ENCODE measurements at places on chromosomes 3 and 15.

DNA sequence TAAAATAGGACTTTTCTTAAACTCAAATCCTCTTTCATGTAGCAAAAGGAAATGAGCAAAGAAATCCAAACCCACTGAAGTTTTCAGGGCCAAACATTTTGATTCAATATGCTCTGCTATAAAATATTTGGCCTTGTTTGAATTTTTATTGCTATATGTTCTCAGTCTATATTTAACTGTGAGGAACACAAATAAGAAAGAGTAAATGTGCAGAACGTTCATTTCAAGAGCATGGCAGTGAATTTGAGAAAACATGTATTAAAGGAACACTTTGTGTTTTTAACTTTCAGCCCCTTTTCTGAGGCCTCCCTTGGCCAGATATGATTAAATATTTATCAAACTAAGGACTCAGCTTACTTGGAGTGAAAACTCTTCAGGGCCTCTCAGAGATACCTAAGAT, 124.7 kb upstream of the CCNL1 start:
- DNase-seq, result no peak

- DNase-seq, result no peak
These were observed 2.8 kb downstream of the MAP4 start for GRCh38 chr3:48013288-48013980.

- DNase-seq, result no peak
These were observed 190.3 kb downstream of the SATB1 start for GRCh38 chr3:18234717-18235335.

DNA sequence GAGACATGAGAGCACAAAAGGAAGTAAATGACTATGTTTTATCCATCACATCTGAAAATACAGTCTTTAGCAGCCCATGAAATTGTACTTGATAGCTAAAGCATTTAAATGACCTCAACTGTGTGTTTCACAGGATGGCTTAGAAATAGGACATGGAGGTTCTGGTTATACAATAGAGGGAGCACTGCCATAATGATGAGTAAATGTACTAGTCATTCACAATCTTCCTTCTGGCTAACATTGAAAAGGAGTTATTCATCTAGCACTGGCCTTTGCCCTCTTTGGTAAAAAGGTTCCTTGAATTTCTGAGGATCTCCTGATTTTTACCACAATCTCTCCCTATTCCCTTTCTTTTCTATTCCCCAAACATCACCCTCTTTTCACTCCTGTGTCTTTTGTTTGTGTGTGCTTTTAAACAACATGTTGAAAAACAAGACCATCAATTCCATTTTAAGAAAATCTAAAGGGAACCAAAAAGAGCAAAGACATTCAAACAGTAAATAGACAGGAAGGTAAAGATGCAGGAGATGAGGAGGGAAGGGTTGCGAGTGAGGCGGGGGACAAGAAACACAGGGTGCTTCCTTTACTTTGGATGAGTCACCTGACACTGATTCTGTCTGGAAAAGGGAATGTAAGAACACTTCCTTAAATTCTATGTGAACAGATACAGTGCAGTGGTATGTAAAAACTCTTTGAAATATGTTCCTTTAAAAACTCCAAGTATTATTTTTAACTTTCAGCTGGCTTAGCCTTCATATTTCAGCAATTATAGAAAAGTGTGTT, 619.0 kb downstream of the MECOM start:
- DNase-seq, result no peak

DNA sequence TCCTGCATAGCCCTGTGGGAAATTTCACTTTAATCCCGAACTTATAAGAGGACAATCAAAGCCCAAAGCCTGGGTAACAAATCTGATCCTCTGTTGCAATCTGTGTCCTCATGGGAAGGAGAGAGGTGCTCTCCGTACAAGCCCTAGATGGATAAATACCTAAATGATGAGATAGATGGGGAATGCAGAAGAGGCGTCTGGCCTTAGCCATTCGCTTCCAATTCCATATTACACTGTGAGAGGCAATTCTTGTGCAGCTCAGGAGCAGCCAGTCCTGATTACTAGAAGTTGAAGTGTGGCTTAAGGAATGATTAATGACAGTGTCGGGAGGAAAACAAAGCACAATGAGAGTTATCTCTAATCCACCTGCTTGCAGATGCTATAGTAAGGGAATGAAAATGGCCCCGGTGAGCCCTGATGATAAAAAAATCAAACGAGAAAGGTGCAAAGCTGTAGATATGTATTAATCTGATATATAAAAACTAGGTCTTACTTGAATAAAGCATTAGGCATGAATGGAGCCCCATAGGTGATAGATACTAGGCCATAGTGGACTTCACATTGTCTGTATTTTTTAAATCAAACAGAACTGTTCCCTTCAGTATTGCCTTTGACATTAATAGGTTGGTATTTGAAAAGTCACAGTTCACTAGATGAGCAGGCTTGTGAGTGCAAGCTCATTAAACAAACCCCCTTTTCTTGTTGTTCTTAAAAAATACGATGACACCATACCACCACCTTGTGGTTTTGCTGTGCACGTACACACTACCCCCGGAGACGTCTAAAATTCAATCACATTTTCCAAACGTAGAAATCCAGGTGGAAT, 54.2 kb upstream of the TMCO5A start:
- DNase-seq, result no peak

DNA sequence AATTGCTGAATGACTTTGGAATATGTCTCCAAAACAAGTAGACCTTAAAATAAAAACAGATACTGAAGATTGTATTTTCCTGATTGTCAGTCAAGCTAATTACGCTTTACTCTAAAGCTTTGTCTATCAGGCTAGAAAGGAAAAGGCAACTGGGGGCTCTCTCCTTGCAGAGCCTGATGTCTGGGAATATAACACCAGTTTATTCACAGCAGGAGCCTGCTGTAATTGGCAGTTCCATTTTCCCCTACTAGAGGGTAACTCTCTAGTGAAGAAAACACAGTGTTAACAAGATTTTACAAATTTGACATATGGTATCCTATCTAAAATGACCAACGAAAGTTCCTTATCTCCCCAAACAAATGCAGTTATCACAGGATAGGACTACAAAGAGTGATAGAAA, 158.8 kb downstream of the PDZRN3 start:
- DNase-seq, result no peak

GRCh38 chr15:50146632-50147031, 27.6 kb upstream of the ATP8B4 start:
- DNase-seq, result no peak

DNA sequence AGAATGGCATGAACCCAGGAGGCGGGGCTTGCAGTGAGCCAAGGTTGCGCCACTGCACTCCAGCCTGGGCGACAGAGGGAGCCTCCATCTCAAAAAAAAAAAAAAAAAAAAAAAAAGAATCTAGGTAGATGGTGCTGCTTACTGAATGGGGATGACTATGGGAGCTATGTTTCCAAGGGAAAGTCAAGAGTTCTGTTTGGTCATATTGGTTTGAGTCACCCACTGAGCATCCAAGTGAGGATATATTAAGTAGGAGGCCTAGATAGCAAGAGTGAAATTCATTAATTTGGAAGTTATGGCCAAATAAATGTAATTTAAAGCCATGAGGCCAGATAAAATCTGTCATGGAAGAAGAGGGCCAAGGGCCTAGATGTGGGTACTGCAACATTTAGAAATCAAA, 9.0 kb upstream of the UACA start:
- DNase-seq, result no peak

DNA sequence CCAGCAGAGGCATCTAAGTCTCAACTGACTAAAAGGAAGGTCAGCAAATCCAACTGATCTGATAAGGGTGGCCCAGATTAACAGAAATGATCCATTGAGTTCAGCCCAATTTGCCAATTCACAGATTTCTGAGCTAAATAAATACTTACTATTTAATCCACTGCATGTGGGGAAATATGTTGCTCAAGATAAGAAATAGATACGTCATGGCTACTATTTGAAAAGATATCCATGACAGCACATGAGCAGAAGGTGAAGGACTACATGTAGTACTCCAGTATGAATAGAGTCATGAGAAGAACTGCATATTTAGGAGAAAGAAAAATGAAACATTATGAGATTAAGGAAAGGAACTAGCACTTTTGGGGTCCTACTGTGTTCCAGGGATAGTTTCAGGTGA, 332.4 kb downstream of the ARPP21 start:
- DNase-seq, result no peak

DNA sequence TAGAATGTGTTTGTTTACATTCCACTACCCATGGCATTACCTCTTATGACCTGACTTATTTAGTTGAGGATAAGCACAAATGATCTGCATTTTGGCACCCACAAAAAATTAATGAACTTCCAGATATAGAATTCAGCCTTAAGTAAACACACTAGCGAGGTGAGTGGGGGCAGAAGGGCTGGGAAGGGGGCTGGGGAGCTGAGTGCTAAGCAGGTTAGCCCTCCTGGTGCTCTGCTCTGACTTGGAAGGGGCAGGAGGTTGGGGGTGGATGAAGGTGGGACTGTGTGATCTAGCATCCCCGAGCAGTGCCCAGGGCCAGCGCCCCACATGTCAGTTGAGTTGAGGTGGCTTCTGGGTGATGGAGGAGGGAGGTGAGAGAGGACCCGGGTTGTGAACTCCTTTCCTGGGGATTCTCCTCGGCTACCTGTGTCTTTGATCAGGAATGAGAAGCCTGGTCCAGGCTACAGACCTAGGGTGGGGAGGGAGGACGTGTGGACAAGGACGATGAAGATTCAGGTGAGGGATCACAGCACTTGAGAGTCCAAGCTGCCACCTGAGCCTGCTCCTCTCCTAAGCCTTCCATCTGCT, 178.6 kb upstream of the SMAD3 start:
- DNase-seq, result no peak

- no peak for DNase-seq
These were observed 29.0 kb upstream of the NR2C2 start for GRCh38 chr3:14918356-14918860.

- DNase-seq, result no peak
These were observed 133.7 kb upstream of the MB21D2 start for GRCh38 chr3:193051314-193051713.

GRCh38 chr3:98151241-98151640, 4.0 kb downstream of the OR5H14 start:
- no peak for DNase-seq

- DNase-seq, result no peak
These were observed 505.2 kb downstream of the SHQ1 start for GRCh38 chr3:72343078-72343477.

GRCh38 chr3:196603683-196604082, 35.2 kb downstream of the FBXO45 start:
- no peak for DNase-seq

DNA sequence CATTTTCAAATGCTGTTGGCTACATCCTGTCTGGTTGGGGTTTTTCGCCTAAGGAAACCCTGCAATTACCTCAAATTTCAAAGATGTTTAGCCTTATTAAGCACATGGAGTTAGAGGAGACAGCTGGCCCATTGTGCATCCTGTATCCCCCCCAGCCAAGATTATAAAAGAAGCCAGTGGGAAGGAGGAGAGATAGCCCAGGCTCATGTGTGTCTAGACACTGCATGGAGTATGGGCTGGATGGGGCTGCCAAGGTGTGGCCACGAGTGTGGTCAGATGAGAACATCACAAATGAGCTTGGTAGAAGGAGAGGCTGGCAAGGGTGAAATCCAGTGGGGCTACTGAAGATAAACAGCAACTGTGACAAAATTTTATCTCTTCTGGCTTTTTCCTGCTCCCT, 270.0 kb upstream of the TBC1D5 start:
- no peak for DNase-seq

- no peak for DNase-seq
These were observed 212.6 kb upstream of the PLSCR5 start for GRCh38 chr3:146817704-146818103.

DNA sequence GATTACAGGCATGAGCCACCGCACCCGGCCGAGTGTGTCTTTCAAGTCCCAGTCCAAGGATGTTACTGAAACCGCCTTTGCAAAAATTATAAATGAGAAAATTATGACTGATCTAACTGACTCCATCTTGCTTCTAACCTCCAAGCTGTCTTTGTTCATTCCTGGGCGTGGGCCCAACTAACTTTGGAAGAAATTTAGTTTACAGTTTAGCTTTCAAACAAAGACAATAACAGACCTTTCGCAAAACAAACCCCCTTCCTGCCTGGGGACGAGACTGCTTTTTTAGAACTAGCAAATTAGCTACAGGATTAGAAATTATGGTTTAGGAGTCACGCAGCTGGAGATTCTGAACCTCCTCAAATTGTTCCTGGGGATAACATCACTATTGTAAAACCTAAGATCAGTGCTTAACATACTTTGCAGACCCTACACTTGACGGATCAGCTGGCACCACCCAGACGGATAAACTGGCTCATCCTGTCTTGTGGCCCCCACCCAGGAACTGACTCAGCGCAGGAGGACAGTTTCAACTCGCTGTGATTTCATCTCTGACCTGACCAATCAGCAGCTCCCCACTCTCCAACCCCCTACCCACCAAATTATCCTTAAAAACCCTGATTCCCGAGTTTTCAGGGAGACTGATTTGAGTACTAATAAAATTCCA, 23.8 kb downstream of the NANOGP8 start:
- DNase-seq, result no peak

DNA sequence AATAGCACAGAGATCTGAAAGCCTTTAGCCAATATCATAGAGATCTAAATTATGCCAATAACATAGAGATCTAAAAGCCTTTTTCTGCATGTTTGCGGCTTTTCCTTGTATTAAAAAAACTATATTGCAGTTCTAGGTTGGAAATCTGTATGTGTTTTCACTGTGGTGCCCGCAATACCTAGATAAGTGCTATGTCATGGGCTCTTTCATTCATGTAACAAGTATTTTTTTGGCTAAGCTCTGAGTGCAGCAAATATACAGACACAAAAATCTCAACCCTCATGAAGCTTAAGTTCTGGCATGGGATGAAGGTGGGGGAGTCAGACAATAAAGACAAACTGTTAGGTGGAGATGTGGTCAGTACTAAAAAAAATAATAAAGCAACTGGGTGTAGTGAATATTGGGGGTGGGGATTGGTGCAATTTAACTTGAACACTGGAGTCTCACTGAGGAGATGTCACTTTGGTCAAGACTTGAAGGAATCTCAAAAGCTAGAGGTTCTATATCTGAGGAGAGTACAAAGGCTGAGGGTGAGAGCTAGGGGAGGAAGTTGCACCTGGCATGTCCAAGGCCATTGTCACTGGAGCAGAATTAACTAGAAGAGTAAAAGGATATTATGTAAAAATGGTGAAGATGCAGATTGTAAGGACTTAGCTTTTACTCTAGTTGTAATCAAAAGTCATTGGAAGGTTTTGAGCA, 973 bp downstream of the BUB1B start:
- no peak for DNase-seq

DNA sequence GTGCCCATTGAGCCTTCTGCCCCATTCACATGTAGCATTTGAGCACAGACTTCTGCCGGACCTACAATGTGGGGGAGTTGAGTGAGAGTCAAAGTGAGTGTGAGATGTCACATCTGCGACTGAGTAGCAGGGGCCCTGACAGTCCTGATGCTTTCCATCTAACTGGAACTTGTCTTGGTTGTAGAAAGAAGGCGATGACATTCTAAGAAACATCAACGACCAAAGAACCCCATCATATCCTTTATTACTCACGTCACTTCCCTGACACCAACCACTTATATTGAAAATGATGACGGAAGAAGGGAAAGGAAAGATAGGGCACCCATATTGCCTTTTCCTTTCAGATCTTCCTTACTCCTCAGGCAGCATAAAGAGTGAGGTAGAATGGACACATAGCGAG, 30.5 kb downstream of the SMAD3 start:
- no peak for DNase-seq

GRCh38 chr3:186921578-186921977, 8.7 kb upstream of the ST6GAL1 start:
- DNase-seq, result no peak
